ENCODE measurements at places on chromosomes 5 and 9. TPM values are rescaled to one million over a fixed set of nuclear protein-coding genes. Genes with fewer than 3 reads are reported as not detected.

PPP2R2B gene
- 1.7 TPM for total RNA-seq

PTGER4 gene
- 58.2 TPM for total RNA-seq

GZMA gene
- 17.6 TPM for total RNA-seq

POU5F2 gene
- 1.1 TPM for total RNA-seq

BNIP1 gene
- 11.8 TPM for total RNA-seq

CBY3 gene
- total RNA-seq = not detected

COL23A1 gene
- total RNA-seq = 0.73 TPM

HRH2 gene
- total RNA-seq = 0.84 TPM

C5orf52 gene
- total RNA-seq = 3.6 TPM

CNTFR gene
- 13.1 TPM for total RNA-seq

IFNB1 gene
- total RNA-seq = not detected

TLN1 gene
- 172 TPM for total RNA-seq

RLN2 gene
- 0.28 TPM for total RNA-seq

ST6GALNAC4 gene
- 46.9 TPM for total RNA-seq

C8G gene
- total RNA-seq = 8.3 TPM

KIAA0825 gene
- total RNA-seq = 1.8 TPM

SLC9A3 gene
- total RNA-seq = 170 TPM

FAM200C gene
- total RNA-seq = 1.3 TPM

PLCXD3 gene
- total RNA-seq = 0.84 TPM

RASEF gene
- total RNA-seq = 54.6 TPM

CARTPT gene
- 0.39 TPM for total RNA-seq

CDH10 gene
- total RNA-seq = 0.14 TPM

WDR38 gene
- not detected for total RNA-seq

SIT1 gene
- 0.46 TPM for total RNA-seq

PCDHB12 gene
- 0.42 TPM for total RNA-seq

SEMA6A gene
- total RNA-seq = 103 TPM

ADAMTSL1 gene
- total RNA-seq = 13.5 TPM

PALM2AKAP2 gene
- total RNA-seq = 0.98 TPM

PCDHB3 gene
- 1.4 TPM for total RNA-seq

DOCK8 gene
- 18.8 TPM for total RNA-seq

OTP gene
- total RNA-seq = not detected

HMGCS1 gene
- total RNA-seq = 153 TPM

GPR150 gene
- total RNA-seq = 0.37 TPM

DNM1 gene
- total RNA-seq = 3.8 TPM

OR13F1 gene
- total RNA-seq = not detected

PLAC8L1 gene
- not detected for total RNA-seq

SPINK7 gene
- not detected for total RNA-seq

KCNMB1 gene
- 6.9 TPM for total RNA-seq

PRRX2 gene
- total RNA-seq = 0.52 TPM

FAM221B gene
- 0.28 TPM for total RNA-seq

ENTREP1 gene
- 1.8 TPM for total RNA-seq

ARHGEF28 gene
- 9.5 TPM for total RNA-seq

SLCO6A1 gene
- total RNA-seq = not detected
